ENCODE measurements at places on chromosomes 12 and 14.
A peak's percentile ranks its signal among the peaks of the same experiment; 100 is the strongest.

DNA sequence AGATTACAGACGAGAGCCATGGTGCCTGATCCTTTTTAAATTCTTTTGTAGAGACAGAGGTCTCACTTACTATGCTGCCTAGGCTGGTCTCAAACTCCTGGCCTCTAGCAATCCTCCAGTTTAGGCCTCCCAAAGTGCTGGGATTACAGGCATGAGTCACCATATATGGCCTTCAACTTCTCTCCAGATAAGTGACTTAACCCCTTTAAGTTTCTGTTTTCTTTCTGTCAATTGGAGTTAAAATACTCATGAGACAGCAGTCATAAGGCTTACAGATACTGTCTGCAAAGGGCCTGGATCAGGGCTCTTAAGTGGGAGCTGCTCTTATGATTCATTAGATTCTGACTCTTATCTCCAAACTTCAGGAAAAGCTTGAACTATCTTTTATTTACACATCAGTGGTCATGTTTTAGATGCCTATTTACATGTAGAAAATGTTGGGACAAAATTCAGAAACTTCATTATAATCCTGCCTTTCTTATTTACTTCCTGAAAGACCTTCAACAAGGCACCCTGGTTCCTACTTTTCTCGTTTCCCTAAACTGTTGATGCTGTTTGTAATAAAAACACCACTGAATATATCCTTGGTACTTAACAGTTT, 271.5 kb upstream of the TBX3 start:
- no peak for DNase-seq

- no peak for DNase-seq
Measured at GRCh38 chr12:82723093-82723492, 36.4 kb downstream of the TMTC2 start.

DNA sequence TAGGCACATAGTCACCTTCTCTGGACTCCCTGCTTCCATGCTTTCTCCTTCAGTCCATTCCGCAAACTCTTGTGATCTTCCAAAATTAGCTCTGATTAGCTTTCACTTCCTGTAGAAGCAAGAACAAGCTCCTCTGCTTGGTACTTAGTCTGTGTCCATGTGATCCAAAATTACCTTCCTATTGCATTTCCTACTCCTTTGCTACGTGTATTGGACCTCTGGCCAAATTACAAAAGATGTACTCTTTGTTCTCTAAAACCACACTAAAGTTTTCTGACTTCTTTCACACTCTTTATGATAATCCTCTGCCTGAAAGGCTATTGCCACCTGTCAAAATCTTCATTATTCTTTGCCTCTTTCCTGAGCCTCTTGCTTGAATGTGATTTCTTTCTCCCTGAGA, 786 bp upstream of the TSFM start:
- no peak for DNase-seq

- no peak for DNase-seq
Measured at GRCh38 chr14:77961847-77962580, 162.1 kb downstream of the ADCK1 start.

GRCh38 chr14:92988786-92989755, 66.1 kb downstream of the CHGA start:
- DNase-seq: no peak

GRCh38 chr12:106345746-106346145, 11.8 kb upstream of the POLR3B start:
- DNase-seq: peak; percentile 16

GRCh38 chr14:75879031-75879430, 102.8 kb downstream of the TGFB3 start:
- peak; percentile 1 for DNase-seq

DNA sequence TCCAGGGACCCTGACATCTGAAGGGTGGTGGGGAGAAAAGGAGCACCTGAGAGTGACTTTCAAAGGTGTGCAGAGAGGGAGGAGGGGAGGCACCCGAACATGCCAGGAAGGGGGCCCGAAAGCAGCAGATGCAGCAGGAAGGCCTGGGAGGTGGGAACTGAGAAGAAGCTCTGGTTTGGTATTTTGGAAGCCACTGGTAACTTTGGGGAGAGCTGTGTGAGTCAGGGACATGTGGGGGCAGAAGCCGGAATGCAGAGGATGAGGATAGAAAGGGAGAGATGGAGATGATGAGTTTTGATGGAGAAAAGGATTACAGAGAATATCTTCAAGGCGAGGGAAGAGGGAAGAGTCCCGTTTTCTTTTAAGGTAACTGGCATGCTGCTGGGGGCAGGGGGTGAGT, 50.1 kb downstream of the NRXN3 start:
- DNase-seq: no peak

GRCh38 chr14:50768680-50769079, 62.3 kb downstream of the NIN start:
- DNase-seq: no peak

DNA sequence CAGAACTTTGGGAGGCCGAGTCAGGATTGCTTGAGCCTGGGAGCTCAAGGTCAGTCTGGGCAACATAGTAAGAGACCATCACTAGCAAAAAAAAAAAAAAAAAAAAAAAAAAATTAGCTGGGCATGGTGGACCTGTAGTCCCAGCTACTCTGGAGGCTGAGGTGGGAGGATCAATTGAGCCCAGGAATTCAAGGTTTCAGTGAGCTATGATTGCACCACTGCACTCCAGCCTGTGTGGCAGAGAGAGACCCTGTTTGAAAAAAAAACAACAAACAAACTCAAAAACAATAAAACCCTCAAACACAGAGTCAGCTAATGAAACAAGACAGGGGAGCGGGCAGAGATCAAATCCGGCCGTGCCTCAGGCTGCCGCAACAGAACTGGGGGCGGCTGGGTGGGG, 41.7 kb upstream of the DLK1 start:
- DNase-seq: no peak

GRCh38 chr14:24162093-24162492, 1.0 kb downstream of the IRF9 start:
- DNase-seq: no peak

DNA sequence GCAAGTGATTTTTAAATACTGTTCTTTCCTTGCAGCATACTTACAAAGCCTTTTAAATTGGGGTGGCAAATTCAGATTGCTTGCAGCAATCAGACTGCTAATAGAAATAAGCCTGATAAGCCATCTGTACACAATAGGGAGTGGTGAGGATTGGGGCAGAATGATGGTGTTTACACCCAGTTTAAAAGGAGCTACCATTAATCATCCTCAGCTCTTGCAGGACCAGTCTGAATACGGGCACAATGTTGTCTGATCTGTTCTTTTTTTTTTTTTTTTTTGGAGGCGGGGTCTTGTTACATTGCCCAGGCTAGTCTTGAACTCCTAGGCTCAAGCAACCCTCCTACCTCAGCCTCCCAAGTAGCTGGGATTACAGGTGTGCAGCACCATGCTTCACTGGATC, 50.1 kb upstream of the REP15 start:
- DNase-seq: no peak

- no peak for DNase-seq
Measured at GRCh38 chr12:96462571-96463280, 26.7 kb upstream of the CFAP54 start.

DNA sequence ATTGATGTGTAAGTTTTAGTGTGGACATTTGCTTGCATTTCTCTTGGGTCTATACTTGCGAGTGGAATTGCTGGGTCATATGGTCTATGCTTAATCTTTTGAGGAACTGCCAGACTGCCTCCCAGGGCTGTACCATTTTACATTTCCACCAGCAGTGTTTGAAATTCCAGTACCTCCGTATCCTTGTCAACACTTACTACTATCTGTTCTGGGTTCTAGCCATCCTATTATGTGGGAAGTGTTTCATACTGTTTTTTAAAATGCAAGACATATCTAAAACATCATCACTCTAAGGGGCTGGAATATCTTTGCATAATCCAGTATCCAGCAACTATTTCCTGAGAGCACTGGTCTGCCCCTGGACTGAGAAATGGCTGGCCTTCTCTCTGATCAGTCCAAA, 80.2 kb upstream of the RIN3 start:
- DNase-seq: no peak

GRCh38 chr12:100128512-100128908, 14.2 kb downstream of the BLTP3B start:
- peak; percentile 67 for DNase-seq

- no peak for DNase-seq
Measured at GRCh38 chr14:22559041-22559440, 30.0 kb downstream of the DAD1 start.

DNA sequence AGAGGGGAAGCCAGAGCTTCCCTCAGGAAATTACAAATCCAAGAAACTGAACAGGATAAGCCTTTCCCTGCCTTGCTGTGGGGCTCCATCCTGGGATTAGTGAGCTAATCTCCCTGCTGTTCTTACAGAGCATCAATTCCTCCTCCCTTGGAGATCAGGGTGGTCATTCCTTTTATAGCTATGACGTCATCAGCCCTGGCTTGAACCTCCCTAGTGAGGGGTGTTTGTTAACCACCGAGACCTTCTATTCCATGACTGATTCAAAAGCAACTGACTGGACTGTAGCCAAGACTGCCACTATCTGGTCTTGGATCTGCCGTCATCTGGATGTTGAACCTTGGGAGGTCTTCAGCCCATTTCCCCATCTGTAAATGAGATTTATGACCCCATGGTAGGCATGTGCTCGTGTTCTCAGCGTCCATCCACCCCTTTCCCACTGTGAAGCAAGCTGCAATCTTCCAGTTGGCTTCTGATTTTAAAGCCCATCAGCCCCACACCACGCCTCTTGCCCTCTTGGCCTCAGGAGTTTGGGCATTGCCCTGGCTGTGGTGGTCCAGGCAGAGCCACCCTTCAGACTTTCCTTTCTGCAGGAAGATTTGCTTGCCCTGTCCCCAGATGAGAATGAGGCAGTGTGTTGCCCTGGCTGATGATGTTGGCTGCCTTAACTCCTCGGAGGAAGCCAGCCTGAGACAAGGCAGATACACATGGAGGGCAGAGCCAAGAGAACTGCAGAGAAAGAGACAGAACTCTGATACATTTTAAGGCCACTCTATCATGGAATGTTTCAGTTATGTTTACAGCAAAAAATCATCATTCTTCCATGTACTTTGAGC, 59.6 kb upstream of the ACTN1 start:
- no peak for DNase-seq

DNA sequence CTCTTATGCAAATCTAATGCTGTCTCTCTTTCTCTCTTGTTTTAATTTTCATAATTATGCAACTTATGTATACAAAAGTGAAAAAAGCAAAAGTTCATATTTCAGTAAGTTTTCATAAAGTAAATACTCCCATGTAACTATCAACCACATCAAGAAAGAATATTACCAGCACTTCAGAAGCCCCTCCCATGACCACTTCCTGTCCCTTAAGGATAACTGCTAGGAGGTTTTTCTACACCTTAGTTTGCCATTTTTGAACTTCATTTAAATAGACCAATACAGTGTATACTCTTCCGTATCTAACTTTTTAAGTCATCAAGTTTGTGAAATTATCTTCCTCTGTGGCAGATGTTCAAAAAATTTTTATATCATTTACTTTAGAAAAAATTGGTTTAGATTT, 547 bp upstream of the OR4K15 start:
- no peak for DNase-seq

- no peak for DNase-seq
Measured at GRCh38 chr14:56944397-56944796, 134.1 kb upstream of the OTX2 start.

- no peak for DNase-seq
Measured at GRCh38 chr12:57119294-57120085, 8.3 kb upstream of the STAT6 start.

DNA sequence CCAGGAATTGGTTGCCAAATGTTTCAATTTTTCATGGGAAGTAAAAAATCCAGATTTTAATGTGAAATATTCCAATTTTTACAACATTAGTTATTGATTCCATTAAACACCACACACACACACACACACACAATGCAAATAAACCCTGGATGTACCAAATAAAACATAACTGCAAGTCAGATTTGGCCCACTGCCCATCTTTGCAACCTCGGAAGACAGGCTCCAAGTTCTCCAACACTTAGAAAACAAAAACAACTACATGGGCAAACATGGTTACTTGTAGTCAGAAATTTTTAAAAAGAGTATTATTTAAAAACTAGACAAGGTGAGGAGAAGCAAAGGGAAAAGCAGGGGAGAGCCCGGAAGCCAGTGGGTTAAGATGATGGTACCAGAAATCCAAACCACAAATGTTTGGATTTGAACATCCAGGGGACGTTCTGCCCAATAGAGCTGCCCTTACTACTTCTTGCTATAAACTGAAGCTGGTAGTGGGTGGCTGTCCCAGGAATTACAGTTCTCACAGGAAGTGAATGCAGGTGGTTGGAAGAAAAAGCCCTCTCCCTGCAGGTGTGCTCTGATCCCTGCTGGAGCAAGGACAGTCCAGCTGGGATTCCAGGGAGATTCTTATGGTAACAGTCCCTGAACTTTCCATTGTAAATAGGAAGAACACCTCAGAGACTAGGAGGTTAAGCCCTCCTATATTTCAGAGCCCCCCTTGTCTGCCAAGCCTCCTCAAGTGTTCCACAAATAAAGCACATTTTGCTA, 111.7 kb downstream of the SLC25A21 start:
- no peak for DNase-seq

- DNase-seq: no peak
Measured at GRCh38 chr14:76595266-76595665, 166.0 kb upstream of the VASH1 start.

DNA sequence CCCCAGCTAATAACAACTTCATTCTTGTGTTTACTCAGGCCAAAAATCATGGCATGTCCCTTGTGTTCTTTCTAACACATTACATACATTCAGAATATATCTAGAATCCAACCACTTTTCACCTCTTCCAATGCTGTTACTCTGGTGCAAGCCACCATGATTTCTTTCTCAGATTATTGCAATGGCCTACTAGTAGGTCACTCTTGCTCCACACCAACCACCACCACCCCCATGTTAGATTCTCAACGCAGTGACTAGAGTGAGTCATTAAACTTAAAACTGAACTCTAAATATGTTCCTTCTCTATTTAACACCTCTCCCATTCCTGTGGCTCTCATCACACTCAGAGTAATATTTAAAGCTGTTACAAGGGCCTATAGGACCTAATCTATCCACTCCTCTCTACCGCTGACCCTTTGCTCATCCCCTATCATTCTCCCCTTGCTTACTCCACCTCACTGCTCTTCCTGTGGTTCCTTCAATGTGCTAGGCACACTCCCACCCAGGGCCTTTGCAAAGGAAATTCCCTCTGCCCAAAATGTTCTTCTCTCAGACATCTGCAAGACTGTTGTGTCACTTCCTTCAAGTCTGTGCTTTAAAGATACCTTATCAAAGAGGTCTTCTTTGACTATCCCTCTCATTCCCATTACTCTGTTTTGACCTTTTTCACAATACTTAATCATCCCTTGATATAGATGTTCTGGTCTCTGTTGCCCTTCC, 6.6 kb downstream of the RTN1 start:
- DNase-seq: peak; percentile 29

- DNase-seq: no peak
Measured at GRCh38 chr12:132118876-132119275, 25.2 kb downstream of the DDX51 start.

DNA sequence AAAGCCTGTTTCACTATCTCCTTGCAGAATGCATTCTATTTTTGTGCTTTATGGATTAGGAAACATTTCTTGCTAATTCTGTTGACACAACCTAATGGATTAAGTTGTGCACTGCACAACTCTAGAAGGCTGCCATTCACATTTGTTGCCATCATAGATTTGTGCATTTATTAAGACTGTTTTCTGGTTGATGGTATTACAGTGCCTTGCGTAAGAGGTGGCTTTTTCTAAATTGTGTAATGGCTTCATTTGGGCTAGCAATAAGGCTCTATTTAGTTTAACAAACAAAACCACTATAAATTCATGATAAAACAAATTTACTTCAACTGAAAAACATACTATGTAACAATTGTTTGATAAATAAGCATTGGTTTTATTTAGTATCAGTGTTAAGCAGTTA, 175.9 kb downstream of the TRHDE start:
- DNase-seq: no peak

GRCh38 chr14:100813291-100813690, 12.6 kb upstream of the MEG3 start:
- no peak for DNase-seq
